D341Med (cell line): ENCODE measurements at places on chromosomes 1 and 21.

- no peak for DNase-seq
These were observed 109.8 kb downstream of the ROR1 start for GRCh38 chr1:63883494-63884235.

GRCh38 chr1:205169248-205169647, 42.3 kb downstream of the DSTYK start:
- DNase-seq = no peak

GRCh38 chr1:70038025-70038424, 167.4 kb downstream of the LRRC40 start:
- no peak for DNase-seq

- DNase-seq = peak; percentile 54
These were observed 107.2 kb downstream of the PRDM2 start for GRCh38 chr1:13807209-13807608.

GRCh38 chr21:29656504-29657239, 283.1 kb downstream of the GRIK1 start:
- DNase-seq = no peak

- no peak for DNase-seq
These were observed 31.1 kb downstream of the MRAP start for GRCh38 chr21:32329776-32330175.

DNA sequence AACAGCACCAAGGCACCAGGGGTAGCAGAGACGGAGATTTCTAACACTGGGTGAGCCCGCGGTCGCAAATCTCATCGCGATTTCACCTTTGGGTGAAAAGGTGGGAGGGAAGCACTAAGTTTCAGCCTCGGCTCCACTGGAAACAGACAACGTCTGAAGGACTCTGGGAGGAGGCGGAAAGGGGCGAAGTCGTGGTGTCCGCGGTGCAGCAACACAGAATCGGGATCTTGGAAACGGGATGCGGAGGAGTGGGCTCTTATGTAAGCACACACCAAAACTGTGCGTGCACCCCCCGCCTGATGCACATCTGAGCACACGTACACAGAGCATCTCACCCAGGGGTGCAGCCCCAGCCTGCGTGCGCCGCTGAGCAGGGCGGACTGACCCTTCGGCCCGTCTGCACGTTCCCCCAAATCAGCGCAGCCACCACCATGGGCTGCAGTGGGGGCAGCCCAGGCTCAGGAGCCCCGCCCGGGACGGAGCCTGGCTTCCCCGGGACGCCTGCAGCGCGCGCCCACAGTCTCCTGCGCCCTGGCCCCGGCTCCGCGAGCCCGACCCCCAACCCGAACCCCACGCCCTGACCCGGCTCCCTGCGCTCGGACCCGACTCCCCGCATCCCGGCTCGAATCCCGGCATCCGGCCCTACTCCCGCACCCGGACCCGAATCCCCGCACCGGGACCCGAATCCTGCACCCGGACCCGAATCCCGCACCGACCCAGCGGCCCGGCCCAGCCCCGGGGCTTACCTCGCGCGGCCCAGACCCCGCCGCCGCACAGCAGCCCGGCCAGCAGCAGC, 670 bp downstream of the CLSTN1 start:
- DNase-seq = no peak

- DNase-seq = no peak
These were observed 7.8 kb downstream of the UBE2G2 start for GRCh38 chr21:44793592-44794374.

- DNase-seq = no peak
These were observed 19.6 kb upstream of the DUSP10 start for GRCh38 chr1:221761354-221762002.
